Motor neuron (in vitro differentiated cells): ENCODE measurements at places on chromosomes 16 and 17. TPM values are rescaled to one million over a fixed set of nuclear protein-coding genes. Genes with fewer than 3 reads are reported as not detected.
A peak's percentile ranks its signal among the peaks of the same experiment; 100 is the strongest.

GRCh38 chr17:14199601-14200000 lies 37.1 kb downstream of the CDRT15 start:
- no peak for ATAC-seq

OR1D5 gene
- 0.93 TPM in 1 of 2 replicates, not detected in the other for total RNA-seq

DNA sequence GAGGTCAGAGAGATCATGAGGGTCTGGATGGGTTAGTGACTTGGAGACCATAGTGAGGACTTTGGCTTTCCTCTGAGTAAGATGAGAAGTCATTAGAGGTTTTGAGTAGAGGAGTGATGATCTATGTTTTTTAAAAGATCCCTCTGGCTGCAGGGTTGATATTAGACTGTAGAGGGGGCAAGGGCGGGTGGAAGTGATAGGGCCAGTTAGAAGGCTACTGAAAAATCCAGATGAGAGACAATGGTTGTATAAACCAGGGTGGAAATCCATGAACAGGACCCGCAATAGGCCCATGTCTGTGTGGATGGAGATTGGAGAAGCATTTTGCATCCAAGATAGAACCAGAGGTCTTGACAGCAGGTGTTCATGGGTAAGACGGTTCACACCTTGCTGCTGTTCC lies 9.8 kb downstream of the ITGAL start:
- peak; percentile 75 for ATAC-seq

NETO2 gene
- total RNA-seq = 53.5 and 55.4 TPM in 2 replicates

DNA sequence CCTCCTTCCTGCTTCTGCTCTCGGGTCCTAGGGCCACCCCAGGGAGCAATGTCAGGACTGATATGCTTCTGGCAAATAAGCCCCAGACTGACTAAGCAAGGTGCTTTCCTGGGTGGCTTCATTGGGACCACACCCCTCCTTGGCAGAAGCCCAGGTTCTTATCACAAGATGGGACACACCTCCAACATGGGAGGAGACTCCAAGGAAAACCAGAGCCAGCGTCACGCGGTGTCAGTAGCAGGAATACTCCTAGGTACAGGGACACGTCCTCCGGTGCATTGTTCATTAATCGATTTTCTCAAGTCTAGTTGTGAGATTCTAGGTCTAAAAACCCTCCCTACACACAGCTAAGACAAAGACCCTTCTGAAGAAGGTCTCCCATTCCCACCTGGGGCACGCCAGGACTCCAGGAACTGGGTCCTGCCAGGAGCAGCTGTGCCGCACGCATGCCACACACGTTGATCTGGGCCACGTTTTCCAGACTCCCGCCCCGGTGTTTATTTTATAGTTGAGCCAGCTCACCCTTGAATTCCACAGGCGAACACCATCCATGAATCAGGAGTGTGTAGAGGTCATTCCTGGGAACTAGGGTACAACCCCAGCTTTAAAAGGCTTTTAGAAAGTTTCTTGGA lies 30.8 kb downstream of the FA2H start:
- no peak for ATAC-seq

DNA sequence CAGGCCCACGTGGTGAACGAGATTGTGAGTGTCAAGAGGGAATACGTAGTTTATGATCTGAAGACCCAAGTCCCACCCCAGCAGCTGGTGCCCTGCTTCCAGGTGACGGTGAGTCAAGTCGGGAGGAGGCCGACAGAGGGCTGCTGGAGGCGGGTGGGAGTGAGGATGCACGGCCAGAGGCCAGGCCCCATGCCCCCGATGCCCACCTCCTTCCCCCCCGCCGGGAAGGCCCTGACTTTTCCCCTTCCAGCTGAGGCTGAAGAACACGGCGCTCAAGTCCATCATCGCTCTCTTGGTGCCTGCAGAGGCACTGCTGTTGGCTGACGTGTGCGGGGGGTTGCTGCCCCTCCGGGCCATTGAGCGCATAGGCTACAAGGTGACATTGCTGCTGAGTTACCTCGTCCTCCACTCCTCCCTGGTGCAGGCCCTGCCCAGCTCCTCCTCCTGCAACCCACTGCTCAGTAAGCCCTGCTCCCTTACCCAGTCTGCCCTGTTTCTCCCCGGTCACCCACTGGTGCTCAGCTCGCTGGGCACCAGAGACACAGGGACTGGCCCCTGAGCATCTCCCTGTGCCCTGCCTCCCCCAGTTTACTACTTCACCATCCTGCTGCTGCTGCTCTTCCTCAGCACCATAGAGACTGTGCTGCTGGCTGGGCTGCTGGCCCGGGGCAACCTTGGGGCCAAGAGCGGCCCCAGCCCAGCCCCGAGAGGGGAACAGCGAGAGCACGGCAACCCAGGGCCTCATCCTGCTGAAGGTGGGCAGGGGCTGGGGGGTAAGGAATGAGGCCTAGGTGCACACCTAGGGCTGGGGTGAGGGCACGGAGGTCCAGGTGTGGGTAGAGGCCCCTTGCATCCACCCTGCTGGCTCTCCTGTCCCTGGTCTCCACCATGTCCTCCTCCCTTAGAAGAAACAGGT lies 2.6 kb downstream of the ZACN start:
- ATAC-seq = no peak

BCKDK gene
- 16.7 and 19.0 TPM in 2 replicates for total RNA-seq

DNA sequence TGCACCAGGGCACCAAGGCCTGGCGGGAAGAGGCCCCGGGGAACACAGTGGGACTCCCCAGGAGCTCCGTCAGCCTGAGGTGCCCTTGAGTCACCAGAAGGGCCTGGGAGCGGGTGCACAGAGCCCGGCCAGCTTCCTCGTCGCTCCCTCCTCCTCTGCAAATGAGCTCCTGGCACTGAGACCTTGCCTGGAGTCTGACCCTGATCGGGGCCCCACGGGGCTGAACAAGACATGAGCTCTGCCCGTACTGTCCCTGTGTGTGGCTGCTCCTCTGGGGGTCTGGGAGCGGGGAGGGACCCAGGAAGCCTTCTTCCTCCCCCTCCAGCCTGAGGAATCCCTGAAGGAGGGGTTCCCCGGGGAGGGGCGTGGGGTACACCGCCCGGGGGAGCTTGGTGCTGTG lies 36.4 kb upstream of the SSTR5 start:
- ATAC-seq = peak; percentile 66

- no peak for ATAC-seq
These were observed 6.9 kb upstream of the CD300LD start for GRCh38 chr17:74599023-74599399.

KIF19 gene
- 0.32 and 1.1 TPM in 2 replicates for total RNA-seq

GRCh38 chr17:51912939-51913338 lies 245.6 kb downstream of the CA10 start:
- no peak for ATAC-seq

NUDT21 gene
- total RNA-seq = 72.2 and 79.4 TPM in 2 replicates

DNA sequence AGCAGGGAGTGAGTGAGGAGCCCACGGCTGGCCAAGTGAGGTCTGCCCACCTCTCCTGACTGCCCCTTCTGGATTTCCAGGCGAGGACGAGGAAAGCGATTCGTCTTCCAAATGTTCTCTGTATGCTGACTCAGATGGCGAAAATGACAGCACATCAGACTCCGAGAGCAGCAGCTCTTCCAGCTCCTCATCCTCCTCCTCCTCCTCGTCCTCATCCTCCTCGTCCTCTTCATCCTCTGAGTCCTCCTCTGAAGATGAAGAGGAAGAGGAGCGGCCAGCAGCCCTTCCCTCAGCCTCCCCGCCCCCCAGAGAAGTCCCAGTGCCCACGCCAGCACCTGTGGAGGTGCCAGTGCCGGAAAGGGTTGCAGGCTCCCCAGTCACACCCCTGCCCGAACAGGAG lies 13.7 kb upstream of the HSD3B7 start:
- no peak for ATAC-seq

SLC5A11 gene
- total RNA-seq = 0.47 and 0.78 TPM in 2 replicates
